Smooth muscle cell of the umbilical artery (primary cell): ENCODE measurements at places on chromosomes 16 and 17. TPM values are rescaled to one million over a fixed set of nuclear protein-coding genes. Genes with fewer than 3 reads are reported as not detected.

Gene ZSCAN10
- total RNA-seq = not detected in 2 replicates

Gene P2RX5
- total RNA-seq = 2.5 and 2.7 TPM in 2 replicates

Gene KRTAP4-5
- not detected in 2 replicates for total RNA-seq

Gene PYY
- 0.09 TPM in 1 of 2 replicates, not detected in the other for total RNA-seq

Gene CCL17
- total RNA-seq = not detected in 2 replicates

Gene TBC1D3E
- 0.59 TPM in 1 of 2 replicates, not detected in the other for total RNA-seq

Gene ZNF423
- under 0.01 and 0.09 TPM in 2 replicates for total RNA-seq

Gene GNGT2
- not detected in 2 replicates for total RNA-seq

Gene TIMP2
- 133 and 199 TPM in 2 replicates for total RNA-seq

Gene AARSD1
- total RNA-seq = 20.3 and 24.9 TPM in 2 replicates

Gene MC1R
- total RNA-seq = 7.4 and 7.8 TPM in 2 replicates

Gene KRTAP4-6
- total RNA-seq = not detected in 2 replicates

Gene SOX15
- 0.30 and 0.32 TPM in 2 replicates for total RNA-seq

Gene SLC52A1
- under 0.01 TPM in 1 of 2 replicates, not detected in the other for total RNA-seq

Gene PTGES3L
- total RNA-seq = 0.78 and 0.89 TPM in 2 replicates
